Activated T-cell treated with anti-CD3 and anti-CD28 coated beads, Interleukin-2, amount 50 U/mL, for 72 hours (primary cell): ENCODE measurements at places on chromosomes 3 and 15.

DNA sequence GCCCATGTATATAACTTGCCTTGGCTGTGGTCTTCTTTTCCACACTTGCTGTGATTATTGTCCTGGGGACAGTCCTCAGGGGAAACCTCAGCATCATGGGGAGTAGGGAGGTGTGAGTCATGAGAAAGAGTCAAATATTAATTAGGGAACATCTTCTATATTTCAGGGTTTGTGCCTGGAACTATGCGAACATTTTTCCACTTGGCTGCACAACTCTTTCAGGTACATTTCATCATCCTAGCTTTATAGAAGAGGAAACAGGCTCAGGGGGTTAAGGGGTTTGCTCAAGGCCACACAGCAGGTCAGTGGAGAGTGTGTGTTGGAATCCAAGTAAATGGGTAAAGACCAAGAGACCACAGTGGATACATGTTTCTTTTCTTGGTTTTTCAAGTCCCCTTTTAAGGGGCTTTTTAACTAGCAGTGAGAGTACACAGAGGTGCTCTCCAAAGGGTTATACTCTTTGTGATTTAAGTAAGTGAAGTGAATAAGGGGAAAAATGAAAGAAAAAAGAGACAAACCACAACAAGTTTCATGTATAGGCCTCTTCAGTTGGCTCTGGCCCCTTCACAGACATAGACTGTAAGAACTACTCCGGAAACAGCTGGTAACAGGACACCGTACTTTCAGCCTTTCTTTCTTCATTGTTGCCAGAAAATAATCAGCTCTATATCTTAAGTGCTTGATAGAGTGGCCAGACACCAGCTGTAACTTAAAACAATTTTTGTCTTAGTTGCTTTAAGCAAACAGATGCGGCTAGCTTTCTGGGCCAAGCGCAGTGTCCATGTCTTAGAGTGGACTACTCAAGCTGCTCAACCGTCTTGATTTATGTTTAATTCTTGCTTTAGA lies 64.6 kb downstream of the EEFSEC start:
- no peak for DNase-seq

GRCh38 chr15:75669191-75669878 lies 21.6 kb downstream of the SNX33 start:
- peak; percentile 8 for DNase-seq

DNA sequence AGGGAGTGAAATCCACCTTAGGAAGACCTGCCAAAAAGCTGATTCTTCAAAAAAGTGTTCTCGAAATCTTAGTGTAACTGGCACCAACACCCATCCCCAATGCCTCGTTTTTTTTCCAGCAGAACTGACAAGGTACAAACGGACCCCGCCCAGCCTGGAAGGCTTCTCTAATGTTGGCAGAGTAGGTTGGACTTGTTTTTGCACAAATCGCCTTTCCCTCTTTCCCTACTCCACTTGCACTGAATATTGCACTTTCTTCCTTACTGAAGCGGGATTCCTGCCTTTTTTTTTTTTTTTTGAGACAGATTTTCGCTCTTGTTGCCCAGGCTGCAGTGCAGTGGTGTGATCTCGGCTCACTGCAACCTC lies 544 bp upstream of the TIMMDC1 start:
- peak; percentile 17 for DNase-seq

DNA sequence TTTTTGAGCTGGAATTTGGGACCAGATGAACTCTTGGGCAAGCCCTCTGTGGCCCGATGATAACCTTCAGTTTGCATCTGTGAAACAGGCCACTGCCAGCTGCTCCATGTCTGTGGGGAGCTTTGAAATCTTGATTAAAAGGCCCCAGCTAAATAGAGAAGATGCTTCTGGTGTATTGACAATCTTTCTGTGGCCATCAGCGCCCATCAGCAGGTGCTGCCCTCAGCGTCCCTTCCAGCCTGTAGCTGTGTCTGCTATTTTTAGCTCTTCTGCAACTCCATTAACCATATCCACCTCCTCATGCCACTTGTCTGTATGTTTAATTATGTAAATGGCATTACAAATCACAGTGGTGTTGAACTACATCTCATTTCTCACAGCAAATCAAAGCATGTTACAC lies 54.0 kb downstream of the CHCHD6 start:
- no peak for DNase-seq

DNA sequence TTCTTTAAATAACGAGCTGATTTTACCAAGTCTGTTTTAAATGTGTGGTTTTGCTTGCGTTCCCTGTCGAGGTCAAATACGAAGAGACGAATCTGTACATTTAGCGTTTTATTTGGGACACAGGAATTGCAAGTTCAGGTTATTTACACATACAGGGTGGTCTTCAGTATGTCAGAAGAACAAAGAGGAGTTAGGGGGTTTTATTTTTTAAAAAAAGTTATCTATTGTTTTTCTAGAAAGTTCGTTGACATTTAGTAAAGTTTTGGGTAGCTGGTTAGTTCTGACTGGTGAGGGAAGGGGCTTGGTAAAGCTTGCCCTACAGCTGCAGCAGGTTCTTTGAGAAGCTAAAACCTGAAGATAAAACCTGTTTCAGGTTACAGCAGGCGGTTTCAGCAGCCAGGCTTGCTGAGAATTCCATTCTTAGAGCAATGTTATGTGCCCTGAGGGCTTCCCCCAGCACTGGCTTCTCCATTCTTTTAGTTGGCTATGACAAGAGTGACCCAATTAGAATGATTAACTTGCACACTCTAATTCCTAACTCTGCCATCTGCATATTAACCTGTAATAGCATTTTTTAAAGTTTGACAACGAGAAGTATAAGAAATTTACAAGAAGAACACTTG lies 815 bp upstream of the ZNF280D start:
- DNase-seq, result no peak

DNA sequence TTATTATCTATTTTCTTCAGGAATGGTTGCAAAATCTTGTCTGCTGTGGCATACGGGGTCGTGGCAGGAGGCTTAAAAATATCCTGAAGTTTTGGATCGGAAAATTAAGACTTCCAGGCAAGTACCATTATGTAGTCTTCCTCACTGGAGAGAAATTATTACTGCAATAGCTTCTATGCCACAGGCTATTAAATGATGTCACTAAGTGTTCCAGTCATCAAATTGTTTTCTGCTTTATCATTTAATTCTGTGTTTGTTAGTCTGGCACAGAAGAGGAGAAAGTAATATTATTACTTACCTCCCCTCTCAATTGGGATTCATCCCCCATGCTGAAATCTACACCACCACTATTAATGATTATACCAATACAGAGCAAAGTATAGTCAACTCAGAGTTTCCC lies 378.2 kb upstream of the ALCAM start:
- no peak for DNase-seq

GRCh38 chr3:34183611-34184340 lies 385.3 kb downstream of the PDCD6IP start:
- DNase-seq, result no peak

- DNase-seq, result no peak
Observed at GRCh38 chr3:33417066-33417673, 23.0 kb downstream of the UBP1 start.

- no peak for DNase-seq
Observed at GRCh38 chr3:41987627-41988026, 25.7 kb upstream of the ULK4 start.

GRCh38 chr3:114005481-114005880 lies 50.8 kb downstream of the CCDC191 start:
- no peak for DNase-seq
